Lower lobe of right lung (tissue), 2 donors: ENCODE measurements at places on chromosomes 12 and 14.

GRCh38 chr12:51954561-51955361 is 3.3 kb downstream of the ACVR1B start:
- DNase-seq: no peak
- no peaks in the 10 kb centered on the region for H3K36me3 ChIP-seq
- H3K4me1 ChIP-seq: peaks cover 56% of the 10 kb centered on the region
- peak overlapping the region; percentile 25 for H3K27ac ChIP-seq

GRCh38 chr12:19891936-19892591 is 452.8 kb downstream of the AEBP2 start:
- no peaks in the 10 kb centered on the region for H3K27me3 ChIP-seq
- H3K4me3 ChIP-seq: no peak overlapping the region
- H3K27ac ChIP-seq: no peak overlapping the region
- H3K36me3 ChIP-seq: no peaks in the 10 kb centered on the region
- DNase-seq: no peak

DNA sequence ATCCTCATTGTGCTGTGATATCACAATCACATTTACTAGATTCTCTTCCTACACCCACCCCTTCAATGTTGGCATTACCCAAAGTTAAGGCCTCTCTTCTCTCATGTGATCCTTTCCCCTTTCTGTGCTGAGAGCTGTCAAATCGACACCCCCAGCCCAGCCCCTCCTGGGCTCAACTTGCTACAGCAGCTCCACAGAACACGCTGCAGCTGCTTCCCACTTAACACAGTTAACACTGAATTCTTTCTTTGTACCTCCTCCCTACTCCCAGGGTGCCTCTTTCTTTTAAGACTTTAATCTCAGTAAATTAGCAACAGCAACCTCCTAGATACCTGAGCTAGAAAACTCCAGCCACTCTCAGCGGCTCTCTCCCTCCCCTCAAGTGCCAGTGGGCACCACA is 17.8 kb downstream of the SPTB start:
- no peaks in the 10 kb centered on the region for H3K4me1 ChIP-seq
- H3K27ac ChIP-seq: no peak overlapping the region
- H3K36me3 ChIP-seq: no peaks in the 10 kb centered on the region

GRCh38 chr12:132066345-132066685 is 77.8 kb downstream of the DDX51 start:
- H3K36me3 ChIP-seq: peaks cover 97% of the 10 kb centered on the region
- no peaks in the 10 kb centered on the region for H3K4me1 ChIP-seq
- H3K27me3 ChIP-seq: no peaks in the 10 kb centered on the region
- no peak overlapping the region for H3K4me3 ChIP-seq
- no peak for DNase-seq

DNA sequence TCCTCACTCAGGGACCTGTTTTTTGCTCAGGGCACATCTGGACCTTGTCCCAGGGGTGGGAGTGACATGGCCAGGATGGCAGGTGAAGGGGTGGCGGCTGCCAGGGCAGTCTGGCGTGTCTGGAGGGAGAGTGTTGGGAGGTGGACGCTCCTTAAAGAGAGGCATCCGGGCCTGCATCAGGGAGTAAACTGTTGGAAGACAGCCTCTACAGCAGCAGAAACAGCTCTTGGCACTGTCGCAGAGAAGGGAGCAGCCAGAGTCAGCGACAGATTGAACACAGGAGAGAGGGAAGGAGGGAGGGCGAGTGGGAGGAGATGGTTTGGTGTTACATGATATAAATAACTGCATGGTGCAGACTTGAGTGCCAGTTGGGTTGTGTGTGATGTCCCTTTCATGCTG is 52.8 kb downstream of the IGF1 start:
- H3K27me3 ChIP-seq: no peaks in the 10 kb centered on the region
- DNase-seq: no peak
- no peaks in the 10 kb centered on the region for H3K36me3 ChIP-seq

DNA sequence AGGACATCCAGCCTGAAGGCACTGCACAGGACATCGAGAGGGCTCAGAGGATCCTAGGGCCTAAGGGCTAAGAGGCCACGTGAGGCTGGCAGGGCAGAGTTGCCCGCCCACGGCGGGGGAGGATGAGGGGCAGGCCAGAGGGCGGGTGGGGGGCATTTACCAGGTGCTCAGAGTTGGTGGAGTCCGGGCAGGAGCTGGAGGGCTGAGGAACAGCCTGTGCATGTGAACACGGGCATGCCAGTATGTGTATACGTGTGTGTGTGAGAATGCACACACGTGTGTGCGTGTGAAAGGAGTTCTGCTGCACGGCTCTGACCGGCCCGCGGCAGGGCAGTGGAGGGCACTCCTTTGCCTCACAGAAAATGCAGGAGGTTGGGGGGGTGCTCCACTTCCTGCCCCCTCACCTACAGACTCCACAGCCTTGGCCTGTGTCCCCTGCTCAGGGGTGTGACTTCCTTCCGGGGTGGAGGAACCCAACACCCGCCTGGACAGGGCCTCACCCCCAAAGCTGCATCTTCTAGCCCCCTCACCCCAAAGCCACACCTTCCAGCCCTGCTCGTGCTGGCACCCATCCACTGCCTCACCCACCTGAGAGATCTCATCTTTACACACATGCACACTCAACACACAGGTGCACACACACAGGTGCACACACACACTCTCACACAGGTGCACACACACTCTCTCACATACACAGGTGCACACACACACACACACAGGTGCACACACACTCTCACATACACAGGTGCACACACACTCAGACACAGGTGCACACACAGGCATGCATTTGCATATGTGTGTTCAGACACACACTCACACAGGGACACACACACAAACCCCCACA is 11.8 kb upstream of the GPR132 start:
- DNase-seq: no peak
- peaks cover 23% of the 10 kb centered on the region for H3K4me1 ChIP-seq
- H3K27me3 ChIP-seq: no peaks in the 10 kb centered on the region
- H3K4me3 ChIP-seq: no peak overlapping the region

- H3K36me3 ChIP-seq: no peaks in the 10 kb centered on the region
- H3K27me3 ChIP-seq: no peaks in the 10 kb centered on the region
- peaks cover 9% of the 10 kb centered on the region for H3K4me1 ChIP-seq
Measured at GRCh38 chr12:89977405-89978085, 268.9 kb upstream of the ATP2B1 start.

- DNase-seq: no peak
- H3K36me3 ChIP-seq: no peaks in the 10 kb centered on the region
- H3K4me1 ChIP-seq: no peaks in the 10 kb centered on the region
- H3K4me3 ChIP-seq: no peak overlapping the region
- no peak overlapping the region for H3K27ac ChIP-seq
Measured at GRCh38 chr14:55019968-55020554, 6.8 kb downstream of the WDHD1 start.

- no peak overlapping the region for H3K27ac ChIP-seq
- H3K4me1 ChIP-seq: no peaks in the 10 kb centered on the region
- H3K4me3 ChIP-seq: no peak overlapping the region
- H3K36me3 ChIP-seq: peaks cover 62% of the 10 kb centered on the region
- no peak for DNase-seq
- no peaks in the 10 kb centered on the region for H3K27me3 ChIP-seq
Measured at GRCh38 chr12:116968986-116969385, 58.2 kb downstream of the FBXW8 start.

DNA sequence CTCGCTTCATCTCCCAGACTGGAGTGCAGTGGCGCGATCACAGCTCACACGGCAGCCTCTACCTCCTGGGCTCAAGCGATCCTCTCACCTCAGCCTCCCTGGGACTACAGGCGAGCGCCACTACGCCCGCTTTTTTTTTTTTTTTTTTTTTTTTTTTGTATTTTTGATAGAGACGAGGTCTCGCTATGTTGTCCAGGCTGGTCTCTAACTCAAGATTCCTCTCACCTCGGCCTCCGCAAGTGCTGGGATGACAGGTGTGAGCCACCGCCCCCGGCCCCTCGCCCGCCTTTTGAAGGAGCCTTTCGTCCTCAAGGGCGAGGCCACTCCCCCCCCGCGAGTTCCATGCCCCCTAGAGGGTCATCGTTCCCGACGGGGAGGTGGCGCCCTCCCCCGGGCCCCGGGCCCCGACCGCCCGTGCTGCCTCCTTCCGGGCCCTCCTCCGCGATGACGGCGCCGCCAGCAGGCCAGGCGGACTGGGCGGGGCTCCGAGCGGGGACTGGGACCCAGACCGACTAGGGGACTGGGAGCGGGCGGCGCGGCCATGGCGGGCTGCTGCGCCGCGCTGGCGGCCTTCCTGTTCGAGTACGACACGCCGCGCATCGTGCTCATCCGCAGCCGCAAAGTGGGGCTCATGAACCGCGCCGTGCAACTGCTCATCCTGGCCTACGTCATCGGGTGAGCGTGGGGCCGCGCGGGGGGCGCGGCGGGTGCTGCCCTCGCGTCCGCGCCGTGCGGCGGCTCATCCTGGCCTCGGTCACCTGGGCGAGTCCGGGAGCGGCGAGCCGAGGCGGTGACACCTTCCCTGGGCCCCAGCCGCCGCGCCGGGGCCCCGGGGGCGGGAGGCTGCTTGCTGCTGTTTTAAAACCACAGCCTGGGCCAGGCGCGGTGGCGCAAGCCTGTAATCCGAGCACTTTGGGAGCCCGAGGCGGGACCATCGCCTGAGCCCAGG is at the start of gene P2RX4:
Gene P2RX4 (plus strand): TSS at position 506 of the 949 bp plus-strand sequence. CDS start 36 bp downstream, at position 542.
- H3K27ac ChIP-seq: peak within 1 kb of the TSS; percentile 95
- H3K27me3 ChIP-seq: no peaks in the 10 kb centered on the region
- peaks cover 5% of the 10 kb centered on the region for H3K36me3 ChIP-seq
- peak; percentile 92 for DNase-seq

DNA sequence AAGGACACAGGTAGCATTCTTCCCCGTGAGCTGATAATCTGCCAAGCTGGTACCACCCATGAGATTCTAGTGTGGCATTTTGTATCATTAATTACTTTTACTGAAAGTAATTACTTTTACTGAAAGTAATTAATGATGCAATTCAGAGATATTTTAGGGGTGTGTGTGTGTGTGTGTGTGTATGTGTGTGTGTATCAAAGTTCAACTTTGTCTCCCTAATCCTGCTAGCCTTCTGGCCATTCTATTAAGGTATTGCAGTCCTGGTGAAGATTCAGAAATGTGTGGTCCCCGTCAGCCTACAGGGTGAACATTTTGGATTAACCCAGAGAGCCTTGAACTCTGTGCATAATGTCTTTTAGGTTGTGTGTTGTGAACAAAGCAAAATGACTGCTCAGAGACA is 310.8 kb downstream of the ZFP36L1 start:
- peaks cover 12% of the 10 kb centered on the region for H3K4me1 ChIP-seq
- H3K27me3 ChIP-seq: no peaks in the 10 kb centered on the region
- H3K27ac ChIP-seq: no peak overlapping the region
- H3K36me3 ChIP-seq: no peaks in the 10 kb centered on the region

- no peak overlapping the region for H3K27ac ChIP-seq
- H3K4me3 ChIP-seq: no peak overlapping the region
- no peaks in the 10 kb centered on the region for H3K36me3 ChIP-seq
- H3K27me3 ChIP-seq: no peaks in the 10 kb centered on the region
Measured at GRCh38 chr14:67573228-67574010, 26.6 kb downstream of the PIGH start.

DNA sequence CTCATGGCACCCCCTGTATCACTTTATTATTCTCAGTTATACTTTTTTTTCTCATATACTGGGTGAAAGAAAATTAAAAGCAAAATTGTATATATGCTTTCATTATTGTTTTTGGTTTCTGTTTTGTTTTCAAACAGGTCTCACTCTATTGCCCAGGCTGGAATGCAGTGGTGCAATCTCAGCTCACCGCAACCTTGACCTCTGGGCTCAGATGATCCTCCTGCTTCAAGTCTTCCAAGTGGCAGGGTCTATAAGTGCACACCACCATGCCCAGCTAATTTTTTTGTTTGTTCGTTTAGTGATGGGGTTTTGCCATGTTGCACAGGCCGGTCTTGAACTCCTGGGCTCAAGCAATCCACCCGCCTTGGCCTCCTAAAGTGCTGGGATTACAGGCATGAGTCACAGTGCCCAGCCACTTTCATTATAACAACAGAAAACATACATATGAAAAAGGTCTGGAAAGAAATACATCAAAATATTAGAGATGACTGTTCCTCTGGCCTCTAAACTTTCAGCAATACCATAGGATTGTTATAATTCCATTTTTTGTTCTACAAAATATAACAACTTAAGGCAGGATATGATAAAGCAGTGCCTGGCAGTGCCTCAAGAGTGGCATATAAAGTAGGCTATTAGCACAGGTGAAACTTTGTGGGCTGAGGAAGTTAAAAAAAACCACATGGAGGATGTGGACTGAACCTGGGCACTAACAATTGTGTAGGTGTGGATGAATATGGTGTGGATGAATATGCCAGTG is 5.8 kb upstream of the NTN4 start:
- no peak overlapping the region for H3K4me3 ChIP-seq
- peak; percentile 52 for DNase-seq
- no peaks in the 10 kb centered on the region for H3K4me1 ChIP-seq
- no peaks in the 10 kb centered on the region for H3K27me3 ChIP-seq

DNA sequence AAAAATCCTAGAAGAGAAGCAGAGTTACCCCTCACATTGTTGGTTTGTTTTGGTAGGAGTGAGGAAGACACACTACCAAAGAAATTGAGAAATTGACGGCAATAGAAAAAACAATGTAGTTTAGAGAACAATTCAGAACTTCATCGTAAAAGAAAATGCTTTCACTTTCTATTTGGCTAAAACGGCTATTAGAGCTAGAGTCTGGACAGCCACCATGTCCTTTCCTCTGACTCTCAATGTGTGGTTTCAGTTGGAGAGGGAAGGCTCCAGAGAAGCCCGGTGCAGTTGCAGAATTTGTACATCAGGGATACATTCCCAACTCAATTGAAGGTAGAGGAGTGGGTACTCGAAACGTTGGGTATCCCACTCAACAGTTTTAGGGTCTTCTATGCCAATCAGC is 535.3 kb downstream of the GALC start:
- DNase-seq: no peak
- H3K27me3 ChIP-seq: no peaks in the 10 kb centered on the region
- H3K36me3 ChIP-seq: no peaks in the 10 kb centered on the region
- no peak overlapping the region for H3K4me3 ChIP-seq

DNA sequence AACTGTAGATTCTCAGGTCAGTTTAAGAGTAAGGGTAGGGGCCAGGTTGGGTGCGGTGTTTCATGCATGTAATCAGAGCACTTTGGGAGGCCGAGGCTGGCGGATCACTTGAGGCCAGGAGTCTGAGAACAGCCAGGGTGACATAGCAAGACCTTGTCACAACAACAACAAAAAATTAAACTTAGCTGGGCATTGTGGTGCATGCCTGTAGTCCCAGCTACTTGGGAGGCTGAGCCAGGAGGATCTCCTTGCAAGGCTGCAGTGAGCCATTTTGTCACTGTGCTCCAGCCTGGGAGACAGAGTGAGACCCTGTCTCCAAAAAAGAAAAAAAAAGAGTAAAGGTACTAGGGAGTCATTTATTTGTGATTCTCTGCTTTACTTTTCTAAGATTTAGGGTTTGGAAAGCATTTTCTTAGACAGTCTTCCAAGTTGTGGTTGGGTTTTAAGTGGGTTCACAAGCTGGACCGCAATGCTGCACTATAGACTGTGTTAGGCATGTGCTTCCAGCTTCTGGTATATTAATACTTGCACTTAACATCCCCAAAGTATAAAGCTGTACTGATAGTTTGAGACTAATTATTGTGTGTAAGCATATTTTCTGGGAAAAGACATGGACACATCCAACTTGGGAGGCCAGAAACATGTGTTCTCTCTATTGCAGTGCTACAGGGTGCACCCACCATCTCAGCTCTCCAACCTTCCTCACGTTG is 49.1 kb upstream of the HECTD1 start:
- H3K27ac ChIP-seq: no peak overlapping the region
- no peak for DNase-seq
- H3K27me3 ChIP-seq: no peaks in the 10 kb centered on the region
